ENCODE measurements at places on chromosomes 16 and 17.

- DNase-seq: peak; percentile 70
Observed at GRCh38 chr17:78974635-78975591, 4.8 kb downstream of the LGALS3BP start.

DNA sequence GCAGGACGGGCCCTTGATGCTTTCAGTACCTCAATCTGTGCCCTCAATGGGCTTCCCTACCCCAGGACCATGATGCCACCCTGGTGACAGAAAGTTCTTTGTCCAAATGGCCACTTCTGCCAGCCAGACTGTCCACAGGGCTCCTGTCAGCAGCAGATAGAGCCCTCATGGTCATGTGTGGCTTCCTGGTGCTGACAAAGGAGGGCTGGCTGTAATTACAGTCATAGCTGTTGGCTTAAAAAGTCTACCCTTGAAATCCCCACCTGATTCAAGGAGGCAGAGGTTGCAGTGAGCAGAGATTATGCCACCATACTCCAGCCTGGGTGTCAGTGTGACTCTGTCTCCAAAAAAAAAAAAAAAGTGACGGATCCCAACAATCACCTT lies 3.3 kb downstream of the TRPV2 start:
- DNase-seq: no peak

- no peak for DNase-seq
Observed at GRCh38 chr16:27118526-27118925, 51.8 kb downstream of the C16orf82 start.

DNA sequence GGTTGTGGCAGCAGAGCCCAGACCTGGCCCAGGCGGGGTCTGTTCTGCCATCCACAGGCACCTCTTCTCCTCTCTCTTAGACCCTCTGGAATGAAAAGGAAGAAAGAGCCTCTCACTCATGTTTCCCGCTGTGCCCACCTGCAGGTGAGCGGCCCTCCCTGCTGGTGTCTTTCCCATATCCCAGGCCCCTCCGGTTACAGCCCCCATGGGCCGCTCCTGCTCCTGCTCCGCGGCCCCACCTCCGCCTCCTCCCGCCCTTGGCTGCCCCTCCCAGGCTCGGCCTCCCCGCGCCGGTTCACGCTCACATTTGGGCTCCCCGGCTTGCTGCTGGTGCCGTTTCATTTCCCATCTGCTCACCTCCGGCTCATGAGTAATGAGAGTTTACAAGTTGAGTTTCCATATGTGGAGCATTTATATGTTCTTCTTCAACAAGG lies 98.7 kb upstream of the SDK2 start:
- no peak for DNase-seq

- DNase-seq: no peak
Observed at GRCh38 chr16:80176114-80176513, 364.7 kb upstream of the DYNLRB2 start.

GRCh38 chr16:87114832-87115231 lies 202.4 kb downstream of the C16orf95 start:
- no peak for DNase-seq

- DNase-seq: no peak
Observed at GRCh38 chr16:83771306-83771942, 36.4 kb upstream of the HSBP1 start.

- DNase-seq: no peak
Observed at GRCh38 chr17:74407384-74407783, 24.5 kb upstream of the GPRC5C start.

GRCh38 chr16:781346-782010 lies 6.7 kb downstream of the RPUSD1 start:
- no peak for DNase-seq

- no peak for DNase-seq
Observed at GRCh38 chr17:73508057-73508930, 136.0 kb downstream of the SDK2 start.

GRCh38 chr17:38357486-38358123 lies 6.0 kb downstream of the SOCS7 start:
- DNase-seq: peak; percentile 87

GRCh38 chr17:78637643-78638420 lies 60.6 kb upstream of the DNAH17 start:
- no peak for DNase-seq

DNA sequence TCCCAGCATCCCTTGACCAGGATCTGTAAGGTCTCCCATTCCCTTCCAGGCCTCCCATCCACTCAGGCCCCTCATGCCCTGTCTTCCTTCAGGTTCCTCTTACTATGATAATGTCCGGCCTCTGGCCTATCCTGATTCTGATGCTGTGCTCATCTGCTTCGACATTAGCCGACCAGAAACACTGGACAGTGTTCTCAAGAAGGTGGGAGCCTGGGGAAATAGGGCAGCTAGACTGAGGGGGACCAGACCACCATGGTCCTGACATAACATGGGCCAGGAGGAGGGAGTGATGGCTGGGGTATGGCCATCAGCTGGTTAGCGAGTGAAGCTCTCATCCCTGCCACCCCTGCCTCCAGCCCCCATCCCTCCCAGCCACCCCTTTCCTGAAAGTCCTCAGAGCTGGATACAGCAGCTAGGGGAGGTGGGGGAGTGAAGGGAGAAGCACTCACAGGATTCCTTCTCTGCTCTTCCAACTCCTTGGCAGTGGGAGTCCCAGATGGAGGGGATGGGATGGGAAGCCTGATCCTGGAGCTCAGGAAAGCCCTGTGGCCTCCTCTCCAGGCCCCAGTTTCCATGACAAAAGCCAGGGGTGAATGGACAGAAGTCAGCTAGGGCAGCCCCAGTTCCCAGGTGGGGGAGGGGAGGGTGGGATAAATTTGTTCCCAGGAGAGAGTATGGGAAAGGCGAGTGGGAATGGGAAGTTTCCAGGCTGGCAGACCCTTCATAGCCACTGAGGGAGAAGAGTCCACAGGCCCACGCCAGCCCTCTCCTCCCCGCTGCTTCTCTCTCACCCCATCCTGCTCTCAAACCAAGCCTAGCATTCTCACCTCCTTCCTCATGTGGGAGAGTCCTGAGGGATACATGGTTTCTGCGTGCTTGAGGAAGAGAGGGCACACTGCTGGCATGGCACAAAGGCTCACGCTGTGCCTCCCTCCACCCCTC lies 2.3 kb downstream of the RND2 start:
- DNase-seq: no peak

DNA sequence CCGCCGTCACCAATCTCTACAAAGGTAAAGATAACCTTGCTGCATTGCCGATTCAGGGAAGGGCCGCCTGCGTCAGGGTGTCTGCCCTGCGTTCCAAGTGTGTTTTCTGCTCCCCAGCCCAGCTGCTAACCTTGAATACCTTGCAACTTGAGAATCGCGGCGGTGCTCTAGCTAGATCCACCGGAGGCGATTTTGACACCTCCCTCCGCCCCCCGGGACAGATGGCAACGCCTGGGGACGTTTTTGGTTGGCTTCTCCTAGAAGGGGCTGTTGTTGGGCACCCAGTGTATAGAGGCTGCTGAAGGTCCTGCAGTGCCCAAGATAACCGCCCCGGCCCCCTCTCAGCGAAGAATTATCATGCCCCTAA lies 1.5 kb downstream of the HAPSTR1 start:
- no peak for DNase-seq

GRCh38 chr16:22031483-22032083 lies 23.7 kb downstream of the MOSMO start:
- no peak for DNase-seq

GRCh38 chr16:4098501-4098900 lies 17.7 kb downstream of the ADCY9 start:
- no peak for DNase-seq

DNA sequence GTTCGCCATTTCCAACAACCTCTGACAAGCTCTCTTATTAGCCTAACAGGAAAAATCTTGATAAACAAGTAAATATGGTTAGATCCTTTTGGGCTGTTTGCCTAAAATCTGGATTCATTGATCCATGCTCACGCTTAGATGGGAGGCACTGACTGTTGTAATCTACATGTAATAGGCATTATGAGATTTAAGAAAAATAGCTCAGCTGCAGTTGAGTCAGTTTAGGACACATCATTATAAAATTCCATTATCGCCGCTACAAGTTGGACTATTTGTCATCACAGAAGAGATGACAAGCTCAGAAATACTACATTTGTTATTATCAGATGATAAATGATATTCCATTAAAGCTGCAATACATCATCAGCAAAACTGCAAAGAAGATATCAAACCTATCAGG lies 524.0 kb downstream of the TOX3 start:
- DNase-seq: no peak

- DNase-seq: no peak
Observed at GRCh38 chr16:71919035-71919434, 23.7 kb downstream of the IST1 start.

- DNase-seq: no peak
Observed at GRCh38 chr17:55171634-55172328, 93.0 kb upstream of the HLF start.

DNA sequence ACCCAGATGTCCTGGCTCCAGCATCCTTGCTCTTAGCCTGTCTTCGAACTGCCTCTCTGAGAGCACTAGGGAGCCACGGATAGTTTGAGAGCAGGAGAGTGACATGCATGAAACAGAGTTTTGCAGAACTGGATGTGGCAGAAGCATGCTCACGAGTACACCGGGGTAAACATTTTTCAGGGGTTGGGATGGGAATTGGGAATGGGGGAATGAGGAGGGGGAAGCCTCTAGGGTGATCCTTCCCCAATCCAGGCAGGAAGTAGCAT lies 34.2 kb upstream of the CIBAR2 start:
- DNase-seq: no peak

- DNase-seq: no peak
Observed at GRCh38 chr16:4089251-4089810, 26.9 kb downstream of the ADCY9 start.

GRCh38 chr17:75909812-75910274 lies 5.2 kb upstream of the MRPL38 start:
- DNase-seq: no peak

GRCh38 chr17:19978209-19978802 lies 678 bp upstream of the AKAP10 start:
- no peak for DNase-seq

DNA sequence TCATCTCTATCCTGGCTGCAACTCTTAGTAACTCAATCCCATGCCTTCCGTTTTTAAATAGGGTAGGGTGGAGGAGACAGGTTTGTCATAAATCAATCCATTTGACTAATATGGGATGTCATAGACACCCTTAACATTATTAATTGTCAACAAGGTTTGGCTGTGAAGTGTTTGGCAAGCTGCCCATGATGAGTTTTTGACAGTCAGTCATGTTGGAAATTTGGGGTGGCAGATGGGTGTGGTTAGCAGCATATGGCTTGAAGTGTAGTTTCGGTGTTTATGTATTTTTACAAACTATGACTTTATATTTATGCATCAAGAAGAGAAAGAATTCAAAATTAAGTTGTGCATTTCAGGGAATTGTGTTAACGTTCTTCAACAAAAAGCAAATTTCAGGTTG lies 221.8 kb upstream of the CDH5 start:
- DNase-seq: no peak

DNA sequence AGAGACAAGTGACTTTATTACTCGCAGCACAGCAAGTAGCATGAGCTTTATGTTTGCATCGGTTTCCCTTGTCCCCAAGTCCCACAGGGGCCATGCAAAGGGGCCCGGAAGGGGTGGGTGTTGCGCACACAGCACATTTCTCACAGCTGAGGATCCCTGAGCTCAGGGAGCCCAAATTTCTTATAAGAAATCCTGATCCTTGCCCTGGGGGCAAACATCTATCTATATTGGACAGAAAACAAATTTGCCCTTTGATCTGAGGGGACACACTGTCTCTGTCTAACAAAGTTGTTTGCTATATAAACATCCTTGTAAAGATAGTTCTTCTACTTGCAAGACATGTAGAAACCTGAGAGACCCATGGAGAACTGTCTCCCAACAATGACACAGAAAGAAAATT lies 35.7 kb upstream of the MEAK7 start:
- no peak for DNase-seq

GRCh38 chr17:21296097-21297025 lies 11.8 kb downstream of the MAP2K3 start:
- DNase-seq: no peak

DNA sequence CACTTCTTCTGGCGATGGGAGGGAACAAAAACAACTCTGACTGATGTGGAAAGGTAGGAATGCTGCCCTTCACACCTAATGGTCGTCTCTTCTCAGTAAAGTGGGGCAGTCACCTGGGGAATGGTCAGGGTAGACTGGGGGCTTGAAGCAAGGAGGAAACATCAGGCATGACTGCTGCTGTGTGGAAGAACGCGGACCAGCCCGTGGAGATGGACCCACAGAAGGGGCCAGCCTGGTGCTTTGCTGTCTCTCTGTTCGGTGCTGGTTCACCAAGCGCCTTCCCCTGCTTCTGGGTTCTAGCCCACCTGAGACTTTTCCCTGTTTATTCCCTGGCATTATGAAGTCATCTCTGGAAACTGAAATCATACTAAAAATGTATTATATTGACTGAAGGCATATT lies 96.2 kb upstream of the DNAH17 start:
- no peak for DNase-seq

GRCh38 chr17:75604034-75604695 lies 16.6 kb downstream of the MYO15B start:
- no peak for DNase-seq

DNA sequence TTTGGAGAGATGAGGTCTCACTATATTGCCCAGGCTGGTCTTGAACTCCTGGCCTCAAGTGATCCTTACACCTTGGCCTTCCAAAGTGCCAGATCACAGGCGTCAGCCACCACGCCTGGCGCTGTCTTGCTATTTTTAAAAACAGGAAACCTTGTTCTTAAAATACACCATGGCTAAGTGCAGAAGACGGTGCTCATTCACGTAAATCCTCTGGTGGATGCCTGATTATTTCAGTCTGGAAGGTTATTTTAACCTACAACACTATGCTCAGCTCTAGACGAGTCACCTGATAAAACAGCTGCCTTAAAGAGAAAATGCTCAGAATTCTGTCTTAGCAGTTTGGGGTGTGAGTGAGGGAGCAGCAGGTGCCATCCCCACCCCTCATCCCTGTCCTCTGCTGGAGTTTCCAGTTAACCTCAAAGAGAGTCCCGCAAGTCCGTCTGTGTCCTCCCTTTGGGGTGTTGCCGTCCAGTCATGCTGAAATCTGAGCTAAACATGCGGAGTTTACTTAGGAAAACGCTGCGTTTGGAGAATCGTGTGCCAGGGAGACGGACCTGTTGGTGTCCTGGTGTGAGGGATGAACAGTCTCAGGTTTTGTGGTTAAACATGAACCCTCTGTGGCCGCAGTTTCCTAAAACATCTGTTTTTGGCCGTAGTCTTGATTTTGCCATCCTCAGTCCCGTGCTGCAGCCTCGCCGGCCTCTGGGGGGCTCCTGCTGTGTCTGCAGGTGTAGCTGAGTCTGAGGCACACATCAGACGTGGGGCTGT lies 17.1 kb downstream of the SPG7 start:
- no peak for DNase-seq

- no peak for DNase-seq
Observed at GRCh38 chr16:13305019-13305755, 403.8 kb downstream of the SHISA9 start.

GRCh38 chr16:89548344-89549006 lies 12.0 kb upstream of the RPL13 start:
- no peak for DNase-seq

DNA sequence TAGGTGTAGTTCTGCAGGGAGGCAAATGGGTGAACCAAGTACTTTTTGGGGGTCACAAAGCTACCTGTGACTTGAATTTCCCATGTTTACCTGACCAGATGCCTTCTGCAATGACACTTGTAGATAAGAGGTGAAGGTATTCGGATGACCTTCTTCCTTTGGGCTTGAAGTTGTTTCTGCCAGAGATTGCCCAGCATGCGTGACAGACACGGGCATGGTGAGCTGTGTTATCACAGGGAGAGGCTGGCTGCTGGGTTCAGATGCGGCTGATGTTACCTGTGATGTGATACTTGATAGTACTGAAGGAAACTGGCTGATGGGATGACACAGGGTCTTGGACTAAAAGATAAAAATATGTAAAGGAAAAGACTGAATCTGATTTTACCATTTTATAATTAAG lies 14.1 kb downstream of the PKD1L3 start:
- DNase-seq: no peak

- DNase-seq: peak; percentile 93
Observed at GRCh38 chr17:31696184-31696602, 162.9 kb downstream of the COPRS start.
